ENCODE measurements at places on chromosomes 13 and 19. TPM values are rescaled to one million over a fixed set of nuclear protein-coding genes. Genes with fewer than 3 reads are reported as not detected.

ALOX5AP gene
- 36.2 TPM for total RNA-seq

ZNF568 gene
- total RNA-seq, result 8.9 TPM

ZNF583 gene
- 1.6 TPM for total RNA-seq

KCNN4 gene
- 145 TPM for total RNA-seq

LILRA1 gene
- not detected for total RNA-seq

ATP13A1 gene
- 83.0 TPM for total RNA-seq

Data from activated naive CD4-positive, alpha-beta T cell treated with anti-CD3 and anti-CD28 coated beads, Interleukin-2, amount 50 U/mL, for 72 hours (primary cell).